ENCODE measurements at places on chromosomes 7 and 10.

- DNase-seq = no peak
Observed at GRCh38 chr7:134828361-134828760, 48.9 kb downstream of the CALD1 start.

GRCh38 chr7:35729061-35729783 lies 34.3 kb upstream of the HERPUD2 start:
- DNase-seq = no peak

DNA sequence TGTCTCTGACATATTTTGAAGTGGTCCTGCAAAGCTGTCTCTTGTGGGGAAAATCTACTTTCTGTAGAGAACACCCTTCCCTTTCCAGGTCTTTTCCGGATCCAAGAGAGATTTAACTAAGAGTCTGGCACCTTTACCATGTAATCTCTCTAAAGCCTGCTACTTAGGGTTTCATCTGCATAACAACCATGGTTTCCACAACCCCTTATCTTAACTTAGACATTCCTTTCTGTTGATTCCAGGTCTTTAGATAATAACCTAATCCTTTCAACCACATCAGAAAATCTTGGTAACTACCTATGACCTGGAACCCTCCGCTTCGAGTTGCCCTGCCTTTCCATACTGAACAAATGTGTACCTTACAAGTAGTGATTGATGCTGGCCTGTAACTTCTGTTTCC lies 243.6 kb upstream of the PTER start:
- DNase-seq = no peak

GRCh38 chr10:34626158-34626880 lies 188.8 kb downstream of the PARD3 start:
- no peak for DNase-seq

- no peak for DNase-seq
Observed at GRCh38 chr10:130341356-130341755, 205.2 kb downstream of the GLRX3 start.

- DNase-seq = no peak
Observed at GRCh38 chr7:115128154-115128553, 206.3 kb downstream of the MDFIC start.

DNA sequence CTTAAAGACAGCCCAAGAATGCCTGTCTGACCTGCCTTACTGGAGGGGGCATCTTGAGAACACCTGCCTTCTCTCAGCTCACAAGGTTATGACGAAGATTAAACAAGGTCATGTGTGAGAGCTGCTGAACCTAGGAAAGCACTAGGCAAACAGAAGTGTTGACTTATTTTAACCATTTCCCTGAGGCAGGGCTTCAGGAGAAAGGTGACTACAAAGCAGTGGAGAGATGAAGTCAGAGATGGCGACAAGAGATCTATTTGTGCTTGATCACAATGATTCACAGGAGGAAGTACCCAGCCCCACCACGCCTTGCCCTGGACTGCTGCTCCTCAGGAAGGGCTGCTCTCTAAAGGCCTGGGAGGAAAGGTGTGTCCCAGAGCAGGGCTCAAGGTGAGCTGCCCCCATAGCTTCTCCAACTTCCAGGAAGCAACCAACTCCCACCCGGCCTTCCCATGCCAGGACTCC lies 27.8 kb downstream of the STN1 start:
- DNase-seq = no peak

GRCh38 chr7:122027058-122027457 lies 117.0 kb downstream of the AASS start:
- no peak for DNase-seq

DNA sequence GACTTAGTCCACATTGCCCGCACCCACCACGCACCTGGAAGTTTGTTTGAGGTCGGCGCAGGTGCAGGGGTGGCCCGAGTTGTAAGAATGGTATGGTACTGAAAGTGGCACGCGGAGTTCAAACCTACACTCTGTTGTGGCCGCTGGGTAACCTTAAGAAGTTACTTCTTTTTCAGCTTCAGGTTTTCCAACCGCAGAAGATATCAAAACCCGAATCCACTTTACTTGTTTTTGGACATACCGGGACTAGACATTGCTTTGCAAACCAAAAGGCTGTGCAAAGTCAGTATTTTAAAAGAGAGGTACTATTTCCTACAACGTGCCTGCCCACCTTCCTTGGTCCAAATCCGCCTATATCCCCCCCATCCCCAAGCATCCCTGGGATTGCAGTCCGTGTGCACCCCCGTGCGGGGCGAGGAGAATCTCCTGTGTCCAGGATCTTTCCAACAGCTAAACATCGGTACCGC lies 1.0 kb downstream of the IGFBP3 start:
- no peak for DNase-seq

- no peak for DNase-seq
Observed at GRCh38 chr7:115552766-115553165, 477.8 kb downstream of the TFEC start.

- no peak for DNase-seq
Observed at GRCh38 chr10:70426823-70427222, 14.7 kb downstream of the NODAL start.

GRCh38 chr7:24609059-24609458 lies 35.8 kb downstream of the PALS2 start:
- no peak for DNase-seq

GRCh38 chr7:101245147-101245668 lies 327 bp upstream of the FIS1 start:
- DNase-seq = no peak

GRCh38 chr10:91820144-91820543 lies 21.9 kb downstream of the TNKS2 start:
- DNase-seq = no peak

GRCh38 chr10:79431428-79431827 lies 14.0 kb downstream of the ZCCHC24 start:
- DNase-seq = no peak

- DNase-seq = no peak
Observed at GRCh38 chr10:3389130-3389529, 216.5 kb upstream of the PITRM1 start.

DNA sequence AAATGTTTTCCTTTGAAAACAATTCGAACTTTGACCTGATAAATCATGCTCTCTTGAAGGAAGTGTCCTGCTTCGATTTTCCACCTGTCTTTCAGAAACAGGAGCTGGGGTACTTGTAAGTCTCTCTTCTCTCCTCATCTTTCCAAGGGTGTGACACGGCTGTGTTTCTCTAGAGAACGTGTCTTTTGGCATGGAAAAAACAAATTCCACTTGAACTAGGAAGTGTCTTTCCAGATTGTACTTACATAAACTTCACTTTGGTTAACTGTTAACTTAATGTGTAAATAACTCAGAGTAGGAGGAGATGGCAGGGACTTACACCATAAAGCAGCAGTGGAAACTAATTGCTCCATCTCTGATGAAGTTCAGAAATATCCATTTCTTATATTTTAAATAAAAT lies 4.2 kb upstream of the CALCR start:
- no peak for DNase-seq

DNA sequence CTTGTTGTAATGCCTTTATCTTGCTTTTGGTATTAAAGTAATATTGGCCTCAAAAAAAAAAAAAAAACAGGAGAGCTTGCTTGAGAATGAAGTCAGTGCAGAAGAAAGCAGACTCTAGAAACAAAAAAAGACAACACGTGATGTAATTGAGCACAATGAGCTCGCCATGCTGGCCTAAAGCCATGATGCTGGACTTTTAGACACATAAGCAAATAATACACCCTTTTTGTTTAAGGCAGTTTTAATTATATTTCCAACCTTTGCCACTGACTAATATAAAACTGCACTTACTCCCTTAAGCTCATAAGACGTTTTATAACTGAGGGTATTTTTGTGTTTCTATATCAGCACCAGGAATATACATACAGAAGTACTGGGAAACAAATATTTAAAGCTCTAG lies 798.3 kb downstream of the KCNMA1 start:
- no peak for DNase-seq

GRCh38 chr7:49718760-49719159 lies 54.7 kb upstream of the VWC2 start:
- no peak for DNase-seq

- DNase-seq = no peak
Observed at GRCh38 chr10:95428701-95429100, 132.5 kb downstream of the SORBS1 start.

DNA sequence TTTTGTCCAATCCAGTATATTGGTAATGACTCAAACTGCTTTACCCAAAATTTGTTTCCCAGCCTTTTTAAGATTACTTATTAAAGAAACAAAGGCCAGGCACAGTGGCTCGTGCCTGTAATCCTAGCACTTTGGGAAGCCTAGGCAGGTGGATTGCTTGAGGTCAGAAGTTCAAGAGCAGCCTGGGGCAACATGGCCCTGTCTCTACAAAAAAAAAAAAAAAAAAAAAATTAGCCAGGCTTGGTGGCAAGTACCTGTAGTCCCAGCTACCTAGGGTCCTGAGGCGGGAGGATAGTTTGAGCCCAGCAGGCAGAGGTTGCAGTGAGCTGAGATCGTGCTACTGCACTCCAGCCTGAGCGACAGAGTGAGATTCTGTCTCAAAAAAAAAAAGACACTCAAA lies 7.0 kb upstream of the ARHGAP12 start:
- no peak for DNase-seq

DNA sequence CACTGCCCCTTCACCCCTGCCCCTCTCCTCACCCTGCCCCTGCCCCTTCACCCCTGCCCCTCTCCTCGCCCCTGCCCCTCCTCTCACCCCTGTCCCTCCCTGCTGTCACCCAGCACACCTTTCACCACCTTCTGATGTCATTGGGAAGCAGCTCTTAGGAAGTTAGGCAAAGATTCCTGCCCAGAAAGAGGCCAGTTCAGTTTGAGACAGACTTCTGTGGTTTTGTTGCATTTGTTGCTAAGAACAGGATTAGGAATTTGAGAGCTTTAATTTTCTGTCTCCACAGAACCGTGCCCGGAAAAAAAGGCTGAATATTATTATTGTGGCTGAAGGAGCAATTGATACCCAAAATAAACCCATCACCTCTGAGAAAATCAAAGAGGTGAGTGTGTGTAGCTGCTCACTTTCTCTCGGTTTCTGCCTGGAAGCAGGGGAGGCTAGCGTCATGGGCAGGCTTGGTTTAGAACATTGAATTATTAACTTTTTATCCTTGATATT lies 39.6 kb downstream of the PFKP start:
- DNase-seq = no peak

DNA sequence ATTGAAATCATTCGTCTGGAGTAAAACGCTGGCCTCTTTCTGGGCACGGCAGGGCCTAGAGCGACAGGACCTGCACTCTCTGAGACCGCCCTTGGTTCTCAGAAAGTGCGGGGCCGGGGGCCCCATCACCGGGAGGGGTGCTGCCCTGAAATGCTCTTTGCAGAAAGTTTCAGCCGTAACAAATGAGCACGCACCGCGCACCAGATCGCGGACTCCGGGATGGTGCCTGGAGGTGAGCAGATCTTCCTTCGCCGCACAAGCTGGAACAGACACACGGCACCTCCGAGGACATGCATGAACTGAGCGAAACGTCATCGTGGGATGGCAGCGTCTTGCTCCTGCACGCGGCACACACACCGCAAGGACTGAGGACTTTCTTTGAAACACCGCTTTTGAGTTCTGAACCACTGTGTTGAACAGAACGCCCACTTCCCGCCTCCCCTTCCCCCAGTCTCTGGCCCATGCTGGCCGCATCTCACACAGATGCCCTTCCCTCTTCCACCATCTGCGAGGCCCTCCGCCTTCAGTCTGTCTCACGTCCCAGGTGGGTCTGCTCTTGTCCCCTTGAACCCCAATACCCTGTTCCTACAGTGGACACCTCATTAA lies 538.7 kb upstream of the MGMT start:
- DNase-seq = no peak

DNA sequence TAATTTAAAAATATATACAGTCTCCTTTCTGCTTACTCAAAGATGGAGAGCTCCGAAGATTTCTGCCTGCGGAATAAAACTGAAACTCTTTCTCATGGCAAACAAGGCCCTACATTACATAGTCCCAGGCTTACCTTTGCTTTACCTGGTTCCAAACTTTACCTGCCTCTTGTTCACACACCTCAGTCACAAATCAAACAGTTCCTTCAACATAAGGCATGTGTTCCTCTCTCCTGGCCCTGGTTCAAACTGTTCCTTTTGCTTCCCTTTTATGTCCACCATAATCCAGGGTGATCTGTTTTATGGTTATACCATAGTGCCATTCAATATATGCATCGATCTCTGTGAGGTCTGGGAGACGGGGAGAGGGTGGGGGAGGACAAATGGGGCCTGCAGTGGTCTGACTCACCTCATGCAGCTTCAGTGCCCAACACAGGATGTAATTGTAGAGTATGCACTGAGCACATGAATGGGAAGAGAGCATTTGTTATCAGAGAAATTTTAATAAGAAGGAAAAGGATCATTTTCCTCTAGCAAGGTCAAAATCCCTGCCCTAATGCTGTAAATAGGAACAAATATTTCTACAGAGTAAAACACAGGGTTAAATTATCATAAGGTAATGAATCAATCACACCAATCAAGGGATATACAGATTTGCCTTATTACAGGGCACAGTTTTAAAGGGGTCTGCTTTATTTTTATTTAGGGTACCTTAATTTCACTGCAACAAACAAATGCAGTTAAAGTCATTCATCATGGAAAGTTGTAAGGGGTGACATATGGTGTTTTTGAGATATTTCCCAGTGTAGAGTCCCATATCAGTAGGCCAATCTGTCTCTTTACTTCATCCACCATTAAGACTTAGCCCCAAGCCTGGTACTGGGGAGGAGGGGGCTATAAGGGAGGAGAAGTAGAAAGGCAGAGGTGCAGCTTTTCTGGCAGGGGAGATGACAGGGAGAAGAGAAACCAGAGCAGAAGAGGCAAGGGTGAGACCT lies 88.8 kb upstream of the PDE1C start:
- no peak for DNase-seq

- no peak for DNase-seq
Observed at GRCh38 chr10:11328264-11329061, 283.0 kb downstream of the USP6NL start.

- no peak for DNase-seq
Observed at GRCh38 chr7:65731562-65732035, 141.3 kb upstream of the VKORC1L1 start.

DNA sequence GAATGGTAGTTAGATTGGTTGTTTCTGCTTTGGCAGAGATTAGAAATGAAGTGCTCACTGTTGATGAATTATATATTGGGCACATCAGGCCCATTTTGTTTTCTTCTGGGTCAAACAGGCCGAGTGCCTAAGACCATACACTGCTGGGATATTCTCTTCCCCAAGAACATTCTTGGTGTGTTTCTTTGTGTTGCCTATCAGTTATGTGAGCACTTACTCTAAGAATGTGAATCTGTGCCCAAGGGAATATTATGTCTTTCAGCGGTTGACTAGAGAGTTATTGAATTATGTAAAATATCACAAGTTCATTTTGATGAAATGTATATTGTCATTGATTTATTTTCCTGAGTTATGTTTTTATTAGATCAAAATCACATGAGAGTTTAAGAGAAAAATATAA lies 255.5 kb upstream of the SMIM30 start:
- DNase-seq = no peak

DNA sequence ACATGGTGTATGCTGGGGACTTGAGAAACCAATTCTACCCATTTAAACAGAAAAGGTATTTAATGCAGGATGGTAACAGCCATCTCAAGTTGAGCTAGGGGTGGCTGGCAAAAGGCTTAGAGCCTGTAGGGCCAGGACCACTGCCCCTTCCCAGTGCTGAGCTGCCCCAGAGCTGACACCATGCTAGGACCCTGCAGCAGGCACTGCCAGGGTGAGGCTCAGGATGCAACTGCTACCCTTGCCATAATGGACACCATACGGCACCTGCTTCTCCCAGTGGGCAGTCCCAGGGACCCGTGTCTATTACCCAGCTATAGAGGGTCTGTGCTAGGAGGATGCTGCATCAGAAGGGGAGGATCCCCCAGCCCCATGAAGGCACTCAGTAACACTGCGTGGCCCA lies 160.7 kb upstream of the ADCY1 start:
- DNase-seq = no peak
